A549 treated with AZD2906 at 1 μM for 4 hours (cell line): ENCODE measurements at places on chromosomes 6 and 20. TPM values are rescaled to one million over a fixed set of nuclear protein-coding genes. Genes with fewer than 3 reads are reported as not detected.

Gene RAMACL
- total RNA-seq = 0.08 to 0.22 TPM (median 0.14 TPM) in 5 replicates

Gene SYNDIG1
- 1.1 to 2.0 TPM (median 1.4 TPM) in 5 replicates for total RNA-seq

Gene TCP11
- total RNA-seq = not detected in 5 replicates

Gene BCAS4
- total RNA-seq = 29.3 to 33.4 TPM (median 31.0 TPM) in 5 replicates

Gene HTR1E
- not detected in 5 replicates for total RNA-seq

Gene MAPK13
- total RNA-seq = 0.43 to 0.98 TPM (median 0.48 TPM) in 5 replicates

Gene BNIP5
- 0.02 to 0.05 TPM (median 0.02 TPM) in 4 of 5 replicates, not detected in the other for total RNA-seq

Gene SASH1
- total RNA-seq = 2.0 to 2.8 TPM (median 2.4 TPM) in 5 replicates

Gene LAMP5
- 0.07 to 0.08 TPM in 2 of 5 replicates, not detected in the others for total RNA-seq

Gene TMEM151B
- total RNA-seq = 0.08 to 0.18 TPM (median 0.13 TPM) in 5 replicates

Gene SLC22A7
- not detected in 5 replicates for total RNA-seq
